ENCODE measurements at places on chromosomes 7 and 10.
A peak's percentile ranks its signal among the peaks of the same experiment; 100 is the strongest.

- DNase-seq = no peak
Observed at GRCh38 chr10:34609287-34609940, 205.7 kb downstream of the PARD3 start.

DNA sequence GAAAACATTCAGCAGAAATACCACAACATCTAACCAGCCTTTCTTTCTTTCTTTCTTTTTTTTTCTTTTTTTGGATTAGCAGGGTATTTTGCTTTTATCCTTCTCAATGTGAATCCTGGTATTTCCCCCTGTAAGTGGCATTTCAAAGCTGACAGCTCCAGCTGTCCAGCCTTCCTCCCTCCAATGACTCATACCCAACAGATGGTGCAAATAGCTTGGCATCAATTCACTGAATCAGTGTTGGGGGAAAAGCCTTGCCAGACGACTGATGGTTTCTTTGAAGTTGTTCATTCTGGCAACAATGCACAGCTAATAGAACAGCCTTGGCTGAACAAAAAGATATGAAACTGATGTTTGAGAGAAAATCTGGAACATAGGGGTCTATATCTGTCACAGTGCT, 316.8 kb upstream of the STEAP1 start:
- DNase-seq = no peak

DNA sequence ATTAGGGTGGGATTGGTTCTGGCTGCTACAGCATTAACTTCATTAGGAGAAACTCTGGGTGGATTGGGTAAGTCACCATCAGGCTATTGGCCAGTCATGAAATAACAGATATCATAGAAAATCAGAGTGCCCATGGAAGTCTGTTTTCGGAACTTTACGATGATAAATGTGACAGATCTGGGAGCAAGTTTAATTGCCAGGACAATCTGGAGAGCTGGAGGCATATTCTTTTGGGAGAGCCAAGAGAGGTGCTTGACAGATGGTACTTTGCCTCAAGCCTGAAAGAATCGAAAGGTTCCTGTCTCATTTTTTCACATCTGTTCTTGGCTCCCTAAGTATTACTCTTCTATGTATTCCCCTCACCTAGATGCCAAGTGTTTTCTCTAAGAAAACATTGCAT, 369.9 kb downstream of the CNTNAP2 start:
- DNase-seq = no peak

- no peak for DNase-seq
Observed at GRCh38 chr10:72089618-72090017, 1.3 kb upstream of the SPOCK2 start.

DNA sequence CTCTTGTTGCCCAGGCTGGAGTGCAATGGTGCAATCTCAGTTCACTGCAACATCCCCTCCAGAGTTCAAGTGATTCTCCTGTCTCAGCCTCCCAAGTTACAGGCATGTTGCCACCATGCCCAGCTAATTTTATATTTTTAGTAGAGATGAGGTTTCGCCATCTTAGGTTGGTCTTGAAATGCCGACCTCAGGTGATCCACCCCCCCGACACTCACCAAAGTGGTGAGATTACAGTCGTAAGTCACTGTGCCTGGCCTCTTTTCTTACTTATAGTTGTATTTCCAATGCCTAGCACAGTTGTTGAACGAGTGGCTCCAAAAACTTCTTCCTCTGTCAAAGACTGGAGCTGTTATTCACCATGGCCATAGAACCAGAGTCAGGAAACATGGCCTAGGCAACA, 6.7 kb downstream of the RNF216 start:
- no peak for DNase-seq

DNA sequence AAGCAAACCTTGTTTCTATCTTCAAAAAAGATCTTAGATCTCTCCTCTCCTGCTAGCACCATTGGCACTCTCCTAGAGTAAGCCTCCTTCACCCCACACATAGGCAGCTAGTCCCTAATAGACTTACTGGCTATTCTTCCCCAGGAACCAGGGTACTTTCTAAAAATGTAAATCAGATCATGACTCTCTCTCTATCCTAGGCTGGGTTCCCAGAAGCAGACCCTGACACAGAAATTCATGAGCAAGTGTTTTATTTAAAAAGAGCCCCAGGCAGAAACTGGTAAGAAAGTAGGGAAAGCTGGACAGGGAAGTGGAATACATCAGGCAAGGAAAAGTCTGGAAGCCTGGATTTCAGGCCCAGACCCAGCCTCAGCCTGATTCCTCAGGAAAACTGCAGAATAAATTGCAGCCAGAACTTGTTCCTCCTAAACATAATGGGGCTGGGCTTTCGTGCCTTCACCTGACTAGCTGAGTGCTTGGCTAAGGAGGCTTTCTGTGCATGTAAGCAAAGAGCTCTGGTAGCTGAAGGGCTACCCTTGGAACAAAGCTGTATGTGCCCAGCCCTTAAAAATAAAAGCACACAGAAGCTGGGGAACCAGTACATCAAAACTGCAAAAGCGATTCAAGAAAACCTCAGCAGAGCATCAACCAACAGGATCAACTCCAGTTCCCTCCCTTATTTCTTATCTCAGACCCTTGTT, 18.8 kb upstream of the SORBS1 start:
- DNase-seq = no peak

GRCh38 chr7:77575187-77575586, 38.1 kb downstream of the PTPN12 start:
- no peak for DNase-seq

DNA sequence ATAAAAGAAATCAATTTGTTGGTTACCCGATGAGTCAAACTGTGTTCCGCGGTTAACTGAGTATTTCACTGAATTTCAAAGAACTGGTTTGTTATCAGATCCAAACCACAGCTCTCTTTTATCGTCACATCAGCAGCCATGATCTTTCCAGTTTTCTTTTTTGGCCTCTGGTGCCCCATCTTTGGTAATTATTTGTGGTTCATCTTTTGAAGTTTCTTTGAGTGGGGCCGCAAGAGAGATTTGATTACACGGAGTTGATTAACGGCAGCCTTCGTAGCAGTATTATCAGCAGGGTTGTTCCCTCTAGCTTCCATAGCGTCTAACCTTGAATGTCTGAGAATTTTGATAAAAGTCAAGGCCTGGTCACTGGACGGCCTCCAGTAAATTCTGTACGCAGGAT, 154.9 kb upstream of the TNRC18 start:
- DNase-seq = no peak

GRCh38 chr7:107228291-107228690, 59.5 kb downstream of the HBP1 start:
- no peak for DNase-seq

DNA sequence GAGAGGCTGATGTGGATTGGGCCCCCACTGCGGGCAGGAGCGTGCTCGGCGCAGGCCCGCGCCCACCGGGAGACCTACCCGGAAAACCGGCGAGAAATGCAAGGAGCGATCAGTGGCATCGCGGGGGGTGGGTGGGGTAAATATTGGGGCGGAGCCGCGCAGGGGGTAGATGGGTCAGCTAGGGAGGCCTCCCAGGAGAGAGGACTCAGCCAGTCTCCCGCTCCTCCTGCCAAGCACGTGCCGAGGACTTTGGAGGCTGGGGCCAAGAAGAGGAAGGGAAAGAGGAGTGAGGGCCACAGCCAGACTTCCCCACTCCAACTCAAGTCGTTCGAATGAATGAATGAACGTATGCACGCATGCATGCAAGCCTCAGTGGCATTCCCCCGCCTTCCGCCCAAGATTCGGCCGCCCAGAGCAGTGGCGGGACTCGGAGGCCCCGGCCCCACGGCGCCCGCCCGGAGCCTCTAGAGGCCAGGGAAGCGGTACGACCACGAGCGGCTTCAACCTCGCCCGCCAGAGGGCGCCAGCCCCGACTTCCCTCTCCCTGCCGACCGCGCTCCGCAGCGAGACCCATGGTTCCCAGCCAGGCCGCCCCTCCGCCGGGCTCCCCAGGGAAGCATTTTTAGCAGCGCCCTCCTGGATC, 3.6 kb downstream of the NPM3 start:
- DNase-seq = no peak

DNA sequence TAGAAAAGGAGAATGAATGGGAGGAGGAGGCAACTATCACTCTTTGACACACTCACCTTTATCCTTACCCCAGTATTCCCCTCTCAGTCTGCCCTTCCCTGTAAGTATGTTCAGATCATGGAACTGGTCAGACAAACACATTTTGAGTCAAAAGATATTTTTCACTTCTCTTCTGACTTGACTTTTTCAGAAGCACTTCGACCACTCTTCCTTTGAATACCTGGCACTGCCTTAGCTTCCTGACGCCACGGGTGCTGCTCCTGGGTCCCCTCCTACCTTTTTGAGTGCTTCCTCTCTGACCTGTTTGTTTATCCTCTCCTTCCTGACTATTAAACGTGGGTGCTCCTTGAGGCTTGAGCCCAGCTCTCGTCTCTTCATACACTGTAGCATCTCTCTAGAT, 19.8 kb upstream of the C10orf67 start:
- DNase-seq = no peak

DNA sequence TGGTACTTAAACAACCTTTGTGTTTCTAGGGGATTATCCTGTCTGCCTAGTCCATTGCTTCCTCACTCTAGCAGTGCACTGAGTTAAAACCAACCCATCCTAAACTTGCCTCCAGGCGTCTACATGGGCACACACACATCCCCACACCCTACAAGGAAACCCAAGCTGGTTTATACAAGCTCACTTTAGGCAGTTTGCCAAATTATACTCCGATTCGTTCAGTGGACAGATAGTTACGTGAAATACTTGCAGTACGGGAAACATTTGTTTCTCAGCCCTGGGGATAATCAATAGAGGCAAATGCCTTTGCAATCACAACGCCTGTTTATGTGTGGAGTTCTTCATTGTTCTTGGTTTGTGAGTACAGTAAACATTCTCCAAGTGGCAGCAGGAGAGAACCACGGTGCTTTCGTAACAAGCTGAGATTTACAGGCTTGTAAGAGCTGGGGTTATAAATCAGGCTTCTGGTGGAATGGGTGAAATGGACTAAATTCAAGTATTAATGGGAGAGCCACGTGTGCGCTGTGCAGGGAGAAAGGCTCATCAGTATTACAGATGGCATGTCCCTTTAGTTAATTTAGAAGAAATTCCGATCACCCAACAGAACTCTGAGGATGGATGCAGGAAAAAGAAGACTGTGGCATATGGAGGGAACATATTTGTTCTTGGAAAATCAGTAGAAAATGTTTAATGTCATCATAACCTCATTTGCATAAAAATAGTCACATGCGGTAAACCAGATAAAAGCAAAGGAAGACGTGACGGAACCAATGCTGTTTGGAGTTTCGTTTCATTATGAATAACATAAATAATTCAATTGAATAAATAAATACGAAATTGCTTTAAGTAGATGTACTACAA, 217.1 kb downstream of the GALNT17 start:
- no peak for DNase-seq

DNA sequence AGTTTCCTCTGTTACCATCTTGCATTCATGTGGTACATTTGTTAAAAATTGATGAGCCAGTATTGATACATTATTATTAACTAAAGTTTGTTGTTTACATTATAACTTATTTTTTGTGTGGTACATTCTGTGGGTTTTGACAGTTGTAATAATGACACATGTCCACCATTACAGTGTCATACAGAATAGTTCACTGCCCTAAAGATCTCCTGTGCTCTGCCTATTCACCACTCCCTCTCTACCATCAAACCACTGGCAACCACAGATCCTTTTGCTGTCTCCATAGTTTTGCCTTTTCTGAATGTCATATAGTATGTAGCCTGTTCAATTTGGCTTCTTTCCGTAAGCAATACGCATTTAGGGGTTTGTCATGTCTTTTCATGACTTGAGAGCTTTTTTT, 156.9 kb downstream of the PHF14 start:
- DNase-seq = no peak

DNA sequence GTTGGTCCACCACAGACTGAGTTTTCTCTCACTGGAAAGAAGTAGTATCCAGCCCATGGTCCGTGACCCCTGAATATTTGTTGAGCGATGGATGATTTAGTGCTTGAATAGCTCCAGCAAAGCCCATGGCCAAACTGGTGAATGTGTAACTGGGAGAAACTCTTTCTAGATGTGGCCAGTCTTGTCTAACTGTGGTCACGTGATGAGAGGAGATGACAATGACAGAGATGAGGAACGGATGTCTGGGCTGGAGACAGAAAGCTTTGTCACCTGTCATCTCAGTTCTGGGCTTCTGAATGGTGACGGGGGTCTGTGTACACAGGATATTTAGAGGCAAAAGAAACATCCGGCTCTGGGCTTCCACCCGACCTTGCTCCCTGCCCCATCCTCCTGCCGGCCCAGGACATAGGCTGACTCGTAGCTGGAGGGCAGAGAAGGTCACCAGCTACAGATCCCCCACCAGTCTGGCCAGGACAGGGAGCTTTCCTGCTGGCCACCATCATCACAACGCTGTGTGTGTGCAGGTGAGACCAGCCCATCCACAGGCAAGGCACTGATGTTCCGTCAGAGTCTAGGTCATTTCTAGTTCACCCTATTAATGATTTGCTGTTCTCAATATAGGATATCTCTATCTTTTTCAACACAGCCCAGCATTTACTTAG, 152.5 kb upstream of the TNS3 start:
- DNase-seq = no peak

GRCh38 chr7:2680792-2681490, 7.1 kb upstream of the AMZ1 start:
- DNase-seq = peak; percentile 34

- DNase-seq = no peak
Observed at GRCh38 chr10:84140036-84140379, 699 bp downstream of the GHITM start.

DNA sequence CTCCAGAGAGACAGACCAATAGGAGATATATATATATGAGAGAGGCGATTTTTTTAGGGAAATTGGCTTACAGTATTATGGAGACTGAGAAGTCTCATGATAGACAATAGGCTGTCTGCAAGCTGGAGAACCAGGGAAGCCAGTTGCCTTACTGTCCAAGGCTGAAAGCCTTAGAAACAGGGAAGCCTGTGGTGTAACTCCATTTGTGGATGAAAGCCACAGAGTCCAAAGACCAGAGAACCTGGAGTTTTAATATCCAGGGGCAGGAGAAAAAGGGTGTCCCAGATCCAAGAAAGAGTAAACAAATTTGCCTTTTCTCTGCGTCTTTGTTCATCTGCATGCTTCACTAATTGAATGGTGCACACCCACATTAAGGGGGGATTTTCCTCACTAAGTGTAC, 71.6 kb upstream of the TEX47 start:
- DNase-seq = no peak

GRCh38 chr10:11300026-11300425, 282.4 kb downstream of the CELF2 start:
- no peak for DNase-seq

- no peak for DNase-seq
Observed at GRCh38 chr7:87548123-87548919, 52.4 kb downstream of the ABCB1 start.

Measured in GOT3 (cell line).